M059J (cell line): ENCODE measurements at places on chromosomes 12 and 14.

DNA sequence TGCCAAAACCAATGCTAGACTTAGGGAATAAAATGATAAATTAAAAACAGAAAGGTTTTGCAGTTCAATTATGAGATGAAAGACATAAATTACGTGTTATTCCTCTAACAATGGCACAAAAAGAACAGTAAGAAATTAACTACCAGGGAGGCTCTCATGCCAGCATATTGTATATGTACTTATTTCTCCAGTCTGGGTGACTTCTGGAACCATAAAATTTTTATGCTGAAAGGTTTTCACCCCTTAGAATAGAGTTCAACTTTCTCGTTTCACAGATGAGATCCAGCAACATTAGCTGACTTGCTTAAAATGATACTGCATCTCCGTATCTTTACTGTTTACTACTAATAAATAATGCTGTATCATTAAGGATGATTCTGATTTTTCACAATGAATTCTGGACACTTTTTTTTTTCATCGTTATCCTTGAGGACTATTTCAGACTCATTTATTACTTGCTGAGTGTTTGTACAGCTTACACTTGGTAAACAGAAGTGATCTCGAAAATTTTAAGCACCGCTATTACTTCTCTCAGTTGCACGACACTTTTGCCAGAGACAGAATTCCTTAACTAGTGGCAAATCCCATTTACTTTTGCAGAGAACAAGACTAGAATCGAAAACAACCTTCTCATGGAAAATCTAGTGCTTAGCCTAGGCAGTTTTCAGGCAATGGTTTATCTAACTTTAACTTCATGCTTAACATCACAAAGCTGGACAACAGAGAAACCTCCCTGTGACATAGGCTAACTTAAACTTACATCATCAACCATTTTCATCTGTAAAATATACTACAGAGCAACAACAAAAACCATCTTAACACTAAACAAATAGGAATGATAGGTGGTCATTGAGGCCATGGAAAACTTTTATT lies 2.7 kb downstream of the RSRC2 start:
- no peak for DNase-seq

- DNase-seq, result peak; percentile 47
Measured at GRCh38 chr14:33728010-33728498, 222.8 kb downstream of the EGLN3 start.

DNA sequence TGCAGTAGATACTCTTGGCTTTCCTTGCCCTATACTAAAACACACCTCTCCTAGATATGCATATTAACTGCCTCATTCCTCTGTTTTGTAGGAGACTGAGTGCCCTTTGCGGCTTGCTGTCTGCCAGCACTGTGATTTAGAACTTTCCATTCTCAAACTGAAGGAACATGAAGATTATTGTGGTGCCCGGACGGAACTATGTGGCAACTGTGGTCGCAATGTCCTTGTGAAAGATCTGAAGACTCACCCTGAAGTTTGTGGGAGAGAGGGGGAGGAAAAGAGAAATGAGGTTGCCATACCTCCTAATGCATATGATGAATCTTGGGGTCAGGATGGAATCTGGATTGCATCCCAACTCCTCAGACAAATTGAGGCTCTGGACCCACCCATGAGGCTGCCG lies 15.4 kb downstream of the TRAFD1 start:
- DNase-seq, result no peak

- DNase-seq, result peak; percentile 26
Measured at GRCh38 chr14:53180272-53181221, 27.4 kb upstream of the DDHD1 start.

DNA sequence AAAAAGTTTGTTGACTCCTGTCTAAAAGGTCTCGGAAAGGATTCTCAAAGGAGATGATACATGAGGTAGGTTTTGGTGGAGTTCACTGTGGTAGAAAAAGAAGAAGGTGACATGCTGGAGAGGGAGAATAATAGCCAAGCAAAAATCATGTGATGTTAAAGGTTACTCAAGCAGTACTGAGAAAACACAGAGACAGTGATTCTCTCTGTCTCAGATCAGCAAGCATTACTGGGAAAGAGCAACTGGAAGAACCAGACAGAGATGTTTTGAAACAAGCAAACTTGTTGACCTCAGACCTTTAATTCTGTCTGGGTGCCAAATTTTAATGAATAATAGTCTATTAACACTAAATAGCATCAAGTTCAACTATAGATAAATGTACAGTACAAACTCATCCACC lies 183.5 kb upstream of the PLEKHG7 start:
- DNase-seq, result no peak

DNA sequence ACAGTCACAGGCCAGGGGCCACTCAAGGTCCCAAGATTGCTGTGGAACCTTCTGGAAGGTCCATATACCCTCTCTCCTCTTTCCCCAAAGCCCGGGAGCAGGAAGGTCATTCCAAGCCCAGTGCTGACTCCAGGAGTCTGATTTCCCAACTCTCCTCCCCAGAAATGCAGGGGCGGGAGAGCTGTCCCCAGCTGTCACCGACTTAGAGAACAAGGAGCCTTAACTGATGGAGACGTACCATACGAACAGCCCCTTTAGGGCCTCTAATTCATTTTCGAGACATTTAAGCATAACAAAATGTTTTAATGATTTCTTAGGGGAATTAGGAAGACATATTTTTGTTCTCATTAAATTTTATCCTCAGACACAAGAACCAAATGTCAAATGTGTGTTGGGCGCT lies 99.2 kb downstream of the PHETA1 start:
- DNase-seq, result no peak

DNA sequence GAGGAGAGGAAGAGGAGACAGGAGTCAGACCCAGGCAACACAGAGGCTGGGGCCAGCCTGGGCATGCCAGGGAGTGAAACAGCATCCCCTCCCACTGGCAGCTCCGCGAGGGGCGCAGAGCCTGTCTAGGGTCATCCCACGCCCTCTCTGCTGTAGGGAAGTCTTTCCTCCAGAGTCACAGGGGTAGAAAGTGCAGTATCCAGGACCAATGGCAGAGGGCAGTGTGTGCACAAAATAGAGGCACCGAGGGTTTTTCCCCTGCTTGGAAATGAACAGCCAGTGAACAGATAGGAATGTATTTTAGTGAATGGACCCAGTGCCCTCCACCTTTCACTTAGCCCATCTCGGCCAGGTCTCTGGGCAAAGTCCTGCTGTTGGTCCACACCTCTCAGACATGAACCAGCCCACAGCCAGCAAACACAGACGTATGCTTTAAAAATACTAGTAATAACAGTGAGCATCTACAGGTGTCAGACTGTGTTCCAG lies 9.4 kb upstream of the KRT74 start:
- DNase-seq, result peak; percentile 52

GRCh38 chr12:95517246-95517645 lies 34.0 kb downstream of the USP44 start:
- no peak for DNase-seq

- peak; percentile 67 for DNase-seq
Measured at GRCh38 chr12:42958291-42958674, 368.7 kb upstream of the PRICKLE1 start.

- DNase-seq, result no peak
Measured at GRCh38 chr12:116710370-116711150, 27.3 kb downstream of the SPRING1 start.

DNA sequence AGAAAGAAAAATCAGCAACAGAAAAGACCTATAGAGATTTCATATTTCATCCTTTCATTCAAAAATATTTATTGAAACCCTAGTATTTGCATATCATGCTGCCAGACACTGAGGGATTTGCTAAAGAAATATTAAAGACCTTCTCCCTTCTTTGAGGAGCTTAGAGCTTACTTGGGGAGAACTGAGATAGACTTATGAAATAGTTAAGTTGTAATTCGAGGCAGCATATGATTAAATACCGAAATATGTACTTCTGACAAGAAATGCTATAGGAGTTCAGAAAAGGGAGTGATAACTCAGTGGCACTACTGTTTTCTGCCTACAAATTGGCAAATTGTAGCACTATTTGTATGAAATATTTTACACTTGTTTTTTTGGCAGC lies 59.1 kb downstream of the PLXNC1 start:
- DNase-seq, result no peak

DNA sequence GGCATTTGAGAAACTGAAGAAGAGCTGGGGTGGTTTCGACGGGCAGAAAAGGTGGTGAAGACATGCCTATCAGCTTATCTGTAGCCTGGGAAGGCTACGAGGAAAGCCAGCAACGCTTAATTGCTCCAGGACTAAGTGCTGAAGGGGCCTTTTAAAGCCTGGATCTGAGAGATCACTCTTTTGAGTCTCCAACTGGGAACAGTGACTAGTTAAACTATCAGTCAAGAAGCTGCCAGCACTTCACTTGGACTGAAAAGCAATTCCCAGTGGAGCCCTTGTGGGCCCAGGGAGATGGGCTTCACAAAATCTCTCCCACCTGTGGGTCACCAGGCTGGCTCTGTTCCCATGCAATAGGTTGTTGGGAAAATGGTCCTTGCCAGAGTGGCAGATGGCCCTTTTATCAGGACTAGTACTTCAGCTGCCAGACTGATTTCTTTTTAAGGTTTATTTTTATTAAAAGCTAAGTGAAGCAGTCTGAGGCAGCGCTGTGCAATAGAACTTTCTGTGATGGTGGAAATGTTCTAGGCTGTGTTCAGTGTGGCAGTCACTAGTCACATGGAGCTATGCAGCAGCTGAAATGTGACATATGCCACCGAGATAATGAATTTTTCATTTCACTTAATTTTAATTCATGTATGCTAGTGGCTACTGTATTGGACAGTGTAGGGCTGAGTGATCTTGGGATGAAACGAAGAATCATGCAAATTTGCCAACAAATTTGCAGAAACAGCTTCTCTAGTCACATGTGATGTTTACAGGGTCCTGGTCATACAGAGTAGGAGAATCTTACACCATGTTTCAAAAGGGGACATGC lies 276.8 kb downstream of the PCNX1 start:
- no peak for DNase-seq

DNA sequence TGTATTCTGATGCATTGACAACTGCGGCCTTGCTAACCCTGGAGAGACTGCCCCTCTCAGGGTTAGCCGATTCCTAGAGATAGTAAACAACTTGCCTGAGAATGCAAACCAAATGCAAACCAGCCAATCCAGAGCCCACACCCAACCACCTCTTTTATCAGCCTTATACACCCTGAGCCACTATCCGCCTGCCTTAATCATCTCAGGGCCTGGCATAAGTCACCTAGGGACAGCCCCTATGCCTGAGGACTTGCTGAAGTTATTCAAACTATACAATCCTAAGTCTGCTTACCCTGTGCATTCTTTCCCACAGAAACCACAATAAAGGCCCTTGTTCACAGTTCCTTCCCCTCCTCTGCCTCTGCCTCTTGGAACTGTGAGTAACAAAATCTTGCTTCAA lies 177.2 kb downstream of the KCNA5 start:
- DNase-seq, result peak; percentile 73

DNA sequence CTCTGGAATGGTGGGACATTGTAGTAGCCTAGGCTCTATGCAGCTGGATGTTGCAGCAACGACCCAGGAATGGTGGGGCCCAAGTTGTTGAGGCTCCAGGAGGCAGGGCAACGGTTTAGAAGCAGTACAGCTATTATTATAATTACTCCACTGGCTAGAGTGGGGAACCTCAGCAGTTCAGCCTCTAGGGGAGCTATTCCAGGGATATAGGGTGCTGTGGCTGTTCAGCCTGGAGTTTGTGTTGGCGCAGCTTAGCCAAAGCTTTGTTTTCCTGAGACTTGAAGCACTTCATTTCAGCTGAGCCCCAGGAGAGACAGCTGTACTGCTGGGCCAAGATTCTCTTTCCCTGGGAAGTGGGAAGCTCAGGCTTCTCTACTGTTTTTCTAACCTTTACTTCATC lies 1023.0 kb upstream of the ATXN7L3B start:
- DNase-seq, result no peak

GRCh38 chr12:118327391-118327790 lies 45.3 kb downstream of the TAOK3 start:
- no peak for DNase-seq

DNA sequence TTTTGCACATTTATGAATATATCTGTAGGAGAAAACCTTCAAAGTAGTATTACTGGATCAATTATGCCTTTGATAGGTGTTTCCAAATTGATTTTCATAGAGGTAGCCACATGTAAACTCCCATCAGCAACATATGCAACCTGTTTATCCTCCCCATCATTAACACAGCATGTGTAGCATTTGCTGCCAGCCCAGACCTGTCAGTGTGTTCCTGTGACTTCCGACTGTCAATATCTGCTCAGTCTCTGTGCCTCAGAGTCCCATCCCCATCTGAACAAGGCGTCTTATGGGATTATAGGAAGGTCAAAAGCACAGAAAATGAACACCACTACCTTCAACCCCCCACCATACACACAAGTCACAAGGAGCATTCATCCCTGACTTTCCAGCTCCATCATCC lies 9.5 kb upstream of the CAPRIN2 start:
- DNase-seq, result no peak

DNA sequence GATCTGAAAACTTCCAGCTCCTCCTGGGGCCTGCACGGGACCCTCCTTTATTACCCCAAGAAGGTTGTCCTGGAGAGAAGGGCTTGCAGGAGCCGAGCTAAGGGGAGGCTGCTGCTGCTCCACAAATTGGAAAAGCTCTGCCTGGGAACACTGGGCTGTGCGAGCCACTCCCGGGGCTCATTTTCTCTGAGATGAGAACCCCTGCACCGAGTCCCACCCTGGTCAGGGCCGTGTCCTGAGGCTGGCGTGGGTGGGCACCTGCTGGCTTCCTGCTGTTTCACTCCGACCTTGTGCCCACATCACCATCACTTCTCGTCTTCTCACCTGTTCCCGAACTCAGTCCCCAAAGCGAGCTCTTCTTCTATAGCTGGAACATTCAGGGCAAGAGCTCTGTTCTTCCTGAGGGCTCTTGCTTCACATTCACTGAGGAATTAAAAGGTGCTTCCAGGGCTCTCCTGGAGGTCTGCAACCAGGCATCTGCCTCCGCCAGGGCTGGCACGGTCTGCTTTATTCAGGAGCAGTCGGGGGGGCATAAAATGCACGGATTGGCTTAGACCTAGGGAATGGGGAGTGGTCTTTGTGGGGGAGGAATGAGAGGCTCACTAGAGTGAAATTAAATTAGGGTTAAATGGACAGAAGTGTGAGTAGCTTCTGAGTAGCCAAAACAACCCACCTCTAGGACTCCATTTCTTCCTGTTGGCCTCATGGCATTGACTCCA lies 98.5 kb downstream of the ADGRD1 start:
- no peak for DNase-seq

DNA sequence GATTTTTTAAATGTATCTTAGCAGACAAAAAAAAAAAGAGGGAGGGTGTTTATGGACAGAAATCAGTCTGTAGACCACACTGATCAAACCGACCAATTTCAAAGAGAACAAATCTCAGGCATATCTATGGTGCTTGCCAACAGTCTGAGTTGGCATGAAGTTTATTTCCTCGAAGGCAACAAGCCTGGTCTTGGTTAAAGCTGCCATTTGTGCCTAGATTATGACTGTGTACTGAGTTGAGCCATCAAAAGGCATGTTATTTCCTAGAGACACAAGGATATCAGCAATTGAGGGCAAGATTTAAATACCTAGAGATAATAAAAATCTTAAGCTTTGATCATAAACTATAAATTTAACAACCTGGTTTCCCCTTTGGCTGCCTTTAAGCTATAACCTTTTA lies 119.2 kb downstream of the SLC2A13 start:
- no peak for DNase-seq

GRCh38 chr12:128265566-128265965 lies 1.4 kb upstream of the TMEM132C start:
- DNase-seq, result no peak
